ENCODE measurements at places on chromosomes 3 and 15. TPM values are rescaled to one million over a fixed set of nuclear protein-coding genes. Genes with fewer than 3 reads are reported as not detected.

Gene MBNL1
- total RNA-seq, result 362 TPM

GRCh38 chr15:39499681-39500080 is 81.2 kb upstream of the THBS1 start:
- no peak for DNase-seq

DNA sequence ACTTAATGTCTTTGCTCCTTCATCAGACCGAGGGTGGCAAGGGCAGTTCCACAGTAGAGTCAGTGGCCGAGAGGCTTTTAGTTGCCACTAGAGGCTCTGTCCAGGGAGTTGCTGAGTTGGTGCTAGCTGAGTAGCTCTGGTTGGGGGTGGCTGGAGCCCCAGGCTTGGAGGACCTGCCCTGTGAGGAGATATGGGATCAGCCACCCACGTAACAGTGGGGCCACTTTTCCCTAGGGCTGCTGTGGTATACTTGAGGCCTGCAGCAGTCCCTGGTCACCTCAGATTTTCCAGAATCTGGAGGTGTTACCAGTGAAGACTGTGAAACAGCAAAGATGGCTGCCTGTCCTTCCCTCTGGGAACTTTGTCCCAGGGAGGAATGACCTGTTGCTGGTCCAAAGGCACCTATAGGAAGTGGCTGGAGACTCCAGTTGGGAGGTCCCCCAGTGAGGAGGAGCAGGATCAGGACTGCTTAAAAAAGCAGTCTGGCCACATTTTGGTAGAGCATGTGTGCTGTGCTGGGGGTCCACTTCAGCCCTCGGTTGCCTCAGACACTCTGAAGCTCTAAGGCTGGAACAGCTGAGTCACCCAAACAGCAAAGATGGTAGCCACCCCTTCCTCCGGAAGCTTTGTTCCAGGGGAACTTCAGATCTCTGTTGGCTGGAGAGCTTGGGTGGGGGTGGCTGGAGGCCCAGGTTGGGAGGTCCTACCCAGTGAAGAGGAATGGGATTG is 72.9 kb downstream of the AKAP13 start:
- DNase-seq, result no peak

- no peak for DNase-seq
Observed at GRCh38 chr3:99927671-99928457, 110.2 kb downstream of the CMSS1 start.

GRCh38 chr3:124281453-124282316 is 289.8 kb upstream of the ROPN1 start:
- peak; percentile 54 for DNase-seq
